ENCODE measurements at places on chromosomes 12 and 14.
A peak's percentile ranks its signal among the peaks of the same experiment; 100 is the strongest.

DNA sequence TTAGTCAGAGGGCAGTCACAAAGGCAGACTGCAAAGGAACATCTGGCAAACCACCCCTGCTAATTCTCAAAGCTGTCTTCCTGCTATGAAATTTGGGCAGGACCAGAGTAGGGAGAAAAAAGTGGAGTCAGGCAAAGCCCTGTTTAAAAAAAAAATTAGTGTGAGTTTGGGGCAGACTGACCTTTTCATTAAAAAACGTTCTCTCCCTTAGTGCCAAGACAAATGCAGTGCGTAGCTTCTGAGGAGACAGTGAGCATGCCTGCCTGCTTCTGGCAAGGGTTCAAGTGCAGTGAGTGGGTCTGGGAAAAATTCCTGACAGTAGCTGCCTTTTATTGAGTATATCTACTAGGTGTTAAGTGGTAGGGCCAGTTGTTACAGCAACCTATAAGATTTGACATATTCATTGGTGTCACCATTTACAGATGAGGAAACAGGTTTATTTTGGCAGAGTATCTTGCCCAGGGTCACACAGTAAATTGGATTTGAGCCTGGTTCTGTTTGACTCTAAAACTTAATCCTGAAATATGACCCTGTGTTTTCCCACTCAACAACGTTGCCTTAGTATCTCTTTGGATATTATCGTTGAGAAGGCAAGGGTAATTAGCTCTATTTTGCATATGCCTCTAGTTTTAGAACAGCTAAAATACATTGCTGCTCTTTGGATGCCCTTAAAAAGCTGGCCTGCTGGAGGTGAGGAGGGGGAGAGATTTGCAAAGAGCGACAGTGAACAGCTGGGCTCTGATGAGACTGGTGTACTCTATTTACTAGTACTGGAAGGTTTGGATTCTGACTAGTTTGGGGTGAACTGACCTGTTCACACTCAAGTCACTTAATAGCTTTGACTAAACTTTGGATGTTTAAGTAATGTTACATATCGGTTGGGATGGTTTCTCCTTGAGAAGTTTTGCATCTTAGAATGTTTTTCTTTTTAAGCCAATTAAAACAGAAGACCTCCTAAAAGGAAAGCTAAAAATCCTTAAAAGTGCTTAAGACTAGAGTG lies 72.8 kb downstream of the PAPOLA start:
- peak; percentile 83 for DNase-seq

DNA sequence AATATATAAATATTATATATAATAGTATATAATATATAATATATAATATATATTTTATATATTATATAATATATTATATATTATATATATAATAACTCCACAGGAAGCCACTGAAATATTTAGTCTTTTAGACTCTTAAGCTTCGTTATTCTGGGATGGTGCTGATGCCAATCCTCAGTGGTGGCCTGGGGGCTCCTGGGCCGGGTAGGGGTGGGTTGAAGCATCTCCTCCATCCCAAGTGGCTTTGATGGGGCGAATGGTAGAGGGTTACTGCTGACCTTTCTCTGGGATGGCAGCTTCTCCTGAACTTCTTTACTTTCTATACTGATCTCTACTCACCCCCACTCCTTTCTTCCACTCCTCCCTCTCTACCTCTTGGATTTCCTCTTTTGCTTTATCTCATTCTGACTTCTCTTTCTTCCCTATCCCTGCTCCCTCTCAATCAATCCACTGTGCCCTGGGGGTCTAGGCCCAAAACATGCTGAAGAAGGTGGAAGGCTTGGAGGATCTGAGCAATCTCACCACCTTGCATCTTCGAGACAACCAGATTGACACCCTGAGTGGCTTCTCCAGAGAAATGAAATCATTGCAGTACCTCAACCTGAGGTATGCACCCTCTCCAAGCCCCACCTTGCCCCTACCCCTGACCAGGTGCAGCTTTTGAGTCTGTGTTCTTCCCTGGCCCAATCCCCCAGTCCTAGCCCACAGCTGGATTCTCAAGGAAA lies 4.8 kb upstream of the ENO2 start:
- DNase-seq: no peak

DNA sequence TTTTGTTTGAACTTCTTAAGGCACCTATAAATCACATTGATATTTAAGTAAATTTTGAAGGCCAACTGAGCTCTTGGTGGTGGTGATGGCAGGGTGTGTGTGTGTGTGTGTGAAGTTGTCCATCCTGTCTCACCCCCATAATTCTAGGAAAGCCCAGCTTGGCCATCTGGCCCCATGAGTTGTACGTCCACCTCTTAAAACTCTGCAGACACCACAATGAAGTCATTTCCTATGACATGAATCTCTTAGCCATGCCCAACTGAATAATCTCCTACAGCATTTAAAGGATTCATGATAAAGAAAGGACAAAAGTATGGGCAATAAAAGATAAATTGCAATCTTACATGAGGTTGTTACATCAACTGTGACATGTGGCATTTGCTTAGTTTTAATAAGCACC lies 123.4 kb downstream of the TTC7B start:
- no peak for DNase-seq

GRCh38 chr14:104342435-104343293 lies 204.3 kb downstream of the KIF26A start:
- no peak for DNase-seq

DNA sequence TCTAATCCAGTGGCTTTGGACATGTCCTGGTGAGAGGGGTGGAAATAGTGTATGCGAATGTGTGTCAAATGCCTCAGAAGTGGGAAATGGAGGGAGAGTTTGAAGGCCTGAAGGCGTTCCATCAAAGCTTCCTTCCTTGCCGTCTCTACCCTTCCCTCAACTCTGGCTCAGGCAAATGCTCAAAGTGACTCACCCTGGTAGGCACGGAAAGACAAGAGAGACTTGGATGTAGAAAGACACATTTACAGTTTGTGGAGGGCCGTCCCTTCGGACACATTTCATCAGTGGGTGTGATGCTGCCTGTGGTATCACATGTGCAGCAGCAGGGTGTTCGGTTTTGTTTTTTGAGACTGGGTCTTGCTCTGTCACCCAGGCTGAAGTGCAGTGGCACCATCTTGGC lies 36.7 kb downstream of the CHST11 start:
- no peak for DNase-seq

- no peak for DNase-seq
Observed at GRCh38 chr12:66232263-66232662, 43.2 kb downstream of the IRAK3 start.

DNA sequence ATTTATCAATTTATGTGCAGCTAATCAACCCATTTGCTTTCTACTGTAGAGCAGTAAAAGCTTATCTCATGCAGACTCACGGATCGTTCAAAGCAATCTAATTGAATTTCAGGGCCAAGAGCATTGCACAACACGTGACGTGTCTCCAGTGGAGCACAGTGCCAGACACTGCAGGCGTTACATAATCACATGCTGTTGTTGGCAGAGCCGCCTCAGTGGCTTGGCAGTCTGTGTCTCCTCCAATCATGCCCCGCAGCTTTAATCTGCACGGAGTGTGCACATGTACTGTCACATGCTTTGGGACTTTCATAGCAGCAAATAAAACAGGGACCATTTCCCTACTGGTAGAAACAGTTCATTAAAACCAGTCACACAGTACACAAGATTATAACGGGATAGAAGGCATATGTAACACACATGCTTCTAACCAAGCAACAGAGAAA lies 309.3 kb downstream of the ITPR2 start:
- DNase-seq: peak; percentile 97

DNA sequence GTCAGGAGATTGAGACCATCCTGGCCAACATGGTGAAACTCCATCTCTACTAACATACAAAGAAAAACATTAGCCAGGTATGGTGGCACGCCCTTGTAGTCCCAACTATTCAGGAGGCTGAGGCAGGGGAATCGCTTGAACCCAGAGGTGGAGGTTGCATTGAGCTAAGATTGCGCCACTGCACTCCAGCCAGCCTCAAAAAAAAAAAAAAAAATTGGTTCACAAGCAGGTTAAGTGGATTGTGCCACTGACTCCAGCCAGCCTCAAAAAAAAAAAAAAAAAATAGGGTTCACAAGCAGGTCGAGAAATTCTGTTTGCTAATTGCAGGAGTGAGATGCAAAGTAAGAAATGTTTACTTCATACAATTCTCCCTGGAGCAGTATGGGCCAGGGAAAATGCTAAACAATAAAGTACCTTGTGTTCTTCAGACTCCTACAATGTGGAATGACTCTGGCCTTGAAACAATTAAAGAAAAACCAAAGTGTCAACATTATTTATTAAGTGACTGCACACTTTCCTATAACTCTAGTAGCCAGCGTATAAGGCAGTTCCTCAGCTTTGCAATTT lies 6.1 kb downstream of the EDDM3B start:
- DNase-seq: no peak

DNA sequence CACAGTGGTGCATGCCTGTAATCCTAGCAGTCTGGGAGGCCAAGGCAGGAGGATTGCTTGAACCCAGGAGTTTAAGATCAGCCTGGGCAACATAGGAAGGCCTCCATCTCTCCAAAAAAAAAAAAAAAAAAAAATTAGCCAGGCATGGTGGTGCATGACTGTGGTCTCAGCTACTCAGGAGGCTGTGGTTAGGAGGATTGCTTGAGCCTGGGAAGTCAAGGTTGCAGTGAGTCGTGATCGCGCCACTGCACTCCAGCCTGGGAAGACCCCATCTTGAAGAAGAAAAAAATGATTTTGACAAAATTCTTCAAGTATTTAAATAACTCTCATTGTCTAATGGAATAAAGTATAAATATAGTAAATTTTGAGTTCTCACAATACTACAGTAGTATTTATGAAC lies 219.2 kb upstream of the SSTR1 start:
- DNase-seq: no peak

- DNase-seq: no peak
Observed at GRCh38 chr12:111033281-111034082, 113.1 kb upstream of the MYL2 start.

GRCh38 chr14:50520947-50521815 lies 11.2 kb downstream of the MAP4K5 start:
- no peak for DNase-seq

DNA sequence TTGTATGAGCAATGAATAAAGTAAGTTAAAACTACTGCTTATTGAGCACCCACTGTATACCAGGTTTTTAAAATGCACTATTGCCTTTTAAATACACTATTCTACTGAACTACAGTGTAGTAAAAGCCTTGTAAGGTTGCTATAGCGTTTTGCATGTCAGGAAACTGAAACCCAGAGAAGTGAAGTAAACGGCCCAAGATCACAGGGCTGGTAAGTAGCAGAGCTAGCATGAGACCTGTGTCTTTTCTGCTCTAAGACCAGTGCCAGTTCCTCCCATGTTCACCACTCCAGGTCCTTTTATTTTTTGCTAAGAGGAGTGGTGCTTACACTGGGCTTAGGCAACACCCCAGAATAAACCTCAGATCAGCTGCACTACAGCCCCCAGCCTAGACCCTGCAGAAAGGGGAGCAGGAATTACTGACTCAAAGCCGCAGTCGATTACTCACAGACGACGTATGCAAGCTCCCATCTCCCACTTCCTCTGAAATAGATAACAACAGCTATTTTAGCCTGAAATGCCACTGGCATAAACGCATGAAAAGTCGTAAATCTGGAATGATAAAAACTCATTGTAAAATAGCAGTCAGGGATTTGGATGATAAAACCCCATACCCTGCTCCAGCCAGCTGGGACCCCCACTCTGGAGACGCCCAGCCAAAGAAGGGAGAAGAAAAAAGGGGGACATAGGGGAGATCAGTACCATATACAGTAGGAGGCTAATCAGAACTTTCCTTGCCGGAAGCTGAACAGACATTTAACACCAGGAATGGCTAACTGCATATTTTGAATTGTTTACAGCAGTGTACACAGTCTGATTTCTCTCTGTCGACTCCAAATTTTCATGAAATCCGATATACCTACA lies 108.3 kb downstream of the NUAK1 start:
- no peak for DNase-seq

GRCh38 chr14:95935228-95935822 lies 58.7 kb downstream of the TUNAR start:
- DNase-seq: no peak

GRCh38 chr14:53663709-53664108 lies 292.9 kb downstream of the BMP4 start:
- DNase-seq: no peak

GRCh38 chr14:85402569-85403162 lies 127.3 kb upstream of the FLRT2 start:
- no peak for DNase-seq

DNA sequence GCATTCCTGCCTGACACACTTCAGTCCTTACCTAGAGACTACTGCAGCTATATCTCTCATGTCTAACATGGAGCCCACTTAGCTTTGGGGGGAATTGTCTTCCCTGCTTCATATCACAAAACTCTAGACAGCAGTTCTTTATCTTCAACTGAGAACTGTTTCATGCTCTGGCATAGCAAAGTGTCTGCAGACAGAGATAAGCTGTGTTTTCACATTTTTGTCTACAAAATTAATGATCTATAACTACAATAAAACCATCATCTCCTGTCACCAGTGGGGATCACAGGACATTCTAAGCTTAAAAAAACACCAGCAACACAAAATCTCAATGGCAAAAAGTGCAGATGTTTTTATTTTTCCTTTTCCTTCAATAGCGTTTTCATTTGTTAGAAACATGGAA lies 137.1 kb upstream of the VRK1 start:
- DNase-seq: no peak

GRCh38 chr12:14545144-14546124 lies 22.2 kb downstream of the PLBD1 start:
- DNase-seq: no peak

- no peak for DNase-seq
Observed at GRCh38 chr12:26737487-26738030, 95.4 kb downstream of the ITPR2 start.

DNA sequence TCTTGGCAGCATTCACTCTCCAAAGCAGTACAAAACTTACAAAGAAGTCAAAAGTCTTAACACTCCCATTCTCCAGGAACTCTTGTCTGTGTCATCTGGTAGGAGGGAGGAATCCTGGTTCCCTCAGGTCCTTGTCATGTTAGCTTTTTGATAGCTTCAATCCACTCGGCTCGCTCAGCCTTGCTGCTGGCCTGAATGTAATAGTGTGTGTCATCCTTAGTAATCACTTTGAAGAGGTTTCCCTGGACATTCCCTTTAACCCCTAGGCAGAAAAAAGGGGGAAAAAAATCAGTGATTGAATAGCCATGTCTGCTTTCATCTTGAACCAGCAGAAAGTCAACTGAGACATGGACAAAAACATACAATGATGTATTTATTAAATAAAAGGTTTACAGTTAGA lies 24.8 kb downstream of the PLEK2 start:
- no peak for DNase-seq

- DNase-seq: no peak
Observed at GRCh38 chr12:2363836-2364609, 311.2 kb downstream of the CACNA1C start.

DNA sequence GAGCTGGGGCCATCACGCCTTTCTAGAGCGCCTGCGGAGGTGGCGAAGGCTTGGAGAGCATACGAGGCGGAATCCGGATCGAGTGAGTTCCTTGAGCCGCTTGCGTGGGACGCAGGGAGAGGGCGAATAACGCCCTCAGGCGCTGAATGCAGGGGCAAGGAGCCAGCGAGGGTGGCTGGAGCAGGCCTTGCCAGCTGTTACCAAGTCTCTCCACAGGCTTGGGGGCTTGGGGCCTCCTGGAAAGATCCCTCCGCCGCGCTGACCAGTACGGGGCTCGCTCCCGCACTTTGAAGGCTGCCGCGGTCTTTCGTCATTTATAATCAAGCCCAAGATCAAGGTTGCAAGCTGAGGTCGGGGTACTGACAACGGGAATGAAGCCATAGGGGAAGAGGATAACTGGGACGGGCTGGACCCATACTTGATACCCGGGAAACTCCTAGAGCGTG lies 1.2 kb downstream of the FLRT2 start:
- DNase-seq: no peak

- DNase-seq: no peak
Observed at GRCh38 chr12:42473130-42473529, 116.4 kb downstream of the PRICKLE1 start.
